Posterior cingulate gyrus (tissue), 11 donors: ENCODE measurements at places on chromosomes 5 and 9.

DNA sequence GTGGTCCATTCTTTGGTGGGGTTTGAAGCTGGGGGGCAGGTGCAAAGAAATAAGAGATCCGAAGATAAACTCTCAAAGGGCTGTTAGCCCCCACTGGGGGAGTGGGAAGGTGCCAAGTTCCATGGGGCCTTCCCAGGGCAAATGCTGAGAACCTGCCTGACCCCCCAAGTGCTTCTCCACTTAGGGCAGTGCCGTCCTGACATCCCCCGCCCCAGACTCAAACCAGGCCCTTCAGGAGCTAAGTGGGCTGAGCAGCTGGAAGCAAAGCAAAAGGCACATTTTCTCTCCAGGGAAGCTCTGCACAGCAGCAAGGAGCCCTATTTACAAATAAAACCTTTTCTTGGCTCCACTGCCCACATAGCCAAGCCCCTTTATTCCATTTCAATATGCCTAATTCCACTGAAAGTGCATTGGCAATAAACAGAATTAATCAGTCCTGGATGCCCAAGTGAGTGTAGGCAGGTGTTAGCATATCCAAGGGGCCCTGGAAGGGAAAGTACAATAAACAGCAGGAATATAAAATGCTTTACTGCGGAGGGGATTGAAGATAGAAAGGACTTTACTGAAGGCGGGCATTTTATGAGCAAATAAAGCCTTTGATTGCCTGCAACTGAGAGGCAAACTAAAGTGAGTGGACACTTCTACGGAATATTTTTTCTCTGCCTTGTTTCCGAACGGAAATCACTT is 44.6 kb downstream of the WHRN start:
- no peak for DNase-seq

- no peak for DNase-seq
Observed at GRCh38 chr9:94773655-94774054, 47.2 kb downstream of the AOPEP start.

GRCh38 chr9:133109931-133110650 is 10.9 kb downstream of the RALGDS start:
- peak; percentile 6 for DNase-seq

GRCh38 chr5:74334062-74334761 is 306.3 kb downstream of the ENC1 start:
- no peak for DNase-seq

DNA sequence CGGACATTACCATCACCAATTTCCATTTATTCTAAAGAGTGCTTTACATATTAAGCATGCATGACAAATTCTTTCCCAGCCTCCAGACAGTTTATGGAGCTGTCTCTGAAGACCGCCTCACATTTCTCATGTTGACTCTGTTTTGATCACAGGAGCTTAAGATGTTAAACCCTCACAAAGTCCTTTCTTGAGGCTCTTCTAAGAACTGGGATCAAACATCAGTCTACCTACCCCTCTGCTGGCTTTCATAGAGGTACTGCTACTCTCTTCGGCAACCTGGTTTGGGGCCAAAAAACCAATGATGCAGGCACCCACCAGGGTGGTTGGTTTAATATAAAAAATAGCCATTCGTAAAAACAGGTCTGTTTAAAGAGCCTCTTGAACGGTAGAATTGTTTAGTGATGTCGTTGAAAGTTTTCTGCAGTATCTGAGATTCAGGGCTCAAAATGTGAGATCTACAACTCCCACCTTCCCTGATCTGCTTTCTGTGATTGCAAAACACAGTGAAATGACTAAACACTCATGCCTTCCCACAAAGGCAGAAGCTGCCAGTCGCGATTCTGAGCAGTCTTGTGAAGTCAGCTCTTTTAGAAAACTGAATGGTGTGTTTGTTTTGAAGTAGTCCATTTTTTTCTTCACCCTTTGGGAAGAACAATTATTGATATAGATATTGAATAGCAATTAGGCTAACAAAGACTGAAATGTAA is 3.5 kb downstream of the RXFP3 start:
- DNase-seq: no peak

GRCh38 chr5:157860898-157861890 is 2.2 kb upstream of the CLINT1 start:
- no peak for DNase-seq

- peak; percentile 11 for DNase-seq
Observed at GRCh38 chr5:137498301-137498735, 808 bp downstream of the SPOCK1 start.

DNA sequence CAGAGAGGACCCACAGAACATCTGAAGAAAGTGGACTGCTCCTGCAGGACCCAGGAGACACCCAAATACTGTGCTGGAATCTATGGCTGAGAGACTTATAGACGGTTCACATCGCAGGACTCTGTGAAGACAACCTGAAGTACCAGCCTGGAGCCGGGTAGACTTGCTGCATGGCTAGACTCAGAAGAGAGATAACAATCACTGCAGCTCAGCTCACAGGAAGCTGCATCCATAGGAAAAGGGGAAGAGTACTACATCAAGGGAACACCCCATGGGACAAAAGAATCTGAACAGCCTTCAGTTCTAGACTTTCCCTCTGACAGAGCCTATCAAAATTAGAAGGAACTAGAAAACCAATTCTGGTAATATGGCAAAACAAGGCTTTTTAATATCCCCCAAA is 26.5 kb upstream of the TRIM36 start:
- DNase-seq: no peak

- no peak for DNase-seq
Observed at GRCh38 chr5:52757527-52757926, 30.2 kb upstream of the ITGA1 start.

DNA sequence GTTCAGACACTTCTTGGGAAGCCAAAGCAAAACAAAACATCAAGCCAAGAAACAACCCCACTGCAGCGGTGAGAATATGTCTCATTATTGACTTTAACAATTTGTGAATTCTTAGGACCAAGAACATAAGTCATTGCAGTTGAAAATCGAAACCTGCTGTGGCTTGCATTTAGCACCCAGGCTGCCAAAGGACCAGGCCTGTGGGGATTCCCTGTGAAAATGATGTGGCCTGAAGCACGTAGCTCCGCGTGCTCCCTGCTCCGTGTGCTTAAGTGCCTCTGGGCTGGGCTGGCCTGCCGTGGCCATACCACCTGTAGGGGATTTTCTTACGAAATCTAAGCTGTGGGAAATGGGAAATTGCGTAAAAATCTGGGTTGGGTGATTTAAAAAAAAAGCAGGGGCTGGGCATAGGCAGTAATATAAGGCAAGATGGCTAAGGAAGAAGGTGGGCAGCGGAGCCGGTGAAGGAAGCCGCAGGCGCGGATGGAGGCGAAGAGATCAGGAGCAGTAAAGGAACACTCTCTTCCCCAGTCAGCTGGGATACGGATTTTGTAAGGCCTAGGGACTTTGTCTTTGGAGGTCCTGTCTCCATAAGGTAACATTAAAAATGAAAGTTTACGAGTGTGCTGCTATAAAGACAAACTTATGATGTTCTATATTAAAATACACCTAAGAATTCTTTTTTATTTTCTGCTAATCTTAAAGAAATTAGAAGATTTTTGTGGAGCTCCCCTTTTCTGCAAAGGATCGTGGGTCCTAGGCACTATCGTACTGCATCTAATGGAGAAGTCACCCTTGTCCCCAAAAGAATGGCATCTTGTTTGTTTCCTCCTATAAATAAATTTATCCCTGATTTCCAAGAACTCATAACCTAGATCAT is 189.6 kb upstream of the SEMA6A start:
- no peak for DNase-seq

- no peak for DNase-seq
Observed at GRCh38 chr9:347667-348292, 133.1 kb downstream of the DOCK8 start.

DNA sequence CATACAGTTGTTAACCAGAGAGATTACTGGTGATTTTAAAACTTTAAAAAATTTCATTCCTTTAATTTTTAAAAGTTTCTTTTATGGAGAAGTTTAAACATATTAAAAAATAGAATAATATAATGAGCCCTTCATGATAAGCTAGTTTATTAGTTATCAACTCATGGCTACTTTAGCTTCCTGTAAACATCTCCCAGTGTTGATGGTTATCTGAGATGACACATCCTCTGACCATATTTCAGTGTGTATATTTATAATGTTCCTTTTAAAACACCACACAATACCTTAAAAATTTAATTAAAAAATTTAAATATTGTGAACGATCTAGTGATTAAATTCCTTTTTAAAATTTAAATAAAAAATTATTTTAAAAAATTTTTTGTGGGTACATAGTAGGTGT is 74.1 kb downstream of the IPO11 start:
- no peak for DNase-seq

DNA sequence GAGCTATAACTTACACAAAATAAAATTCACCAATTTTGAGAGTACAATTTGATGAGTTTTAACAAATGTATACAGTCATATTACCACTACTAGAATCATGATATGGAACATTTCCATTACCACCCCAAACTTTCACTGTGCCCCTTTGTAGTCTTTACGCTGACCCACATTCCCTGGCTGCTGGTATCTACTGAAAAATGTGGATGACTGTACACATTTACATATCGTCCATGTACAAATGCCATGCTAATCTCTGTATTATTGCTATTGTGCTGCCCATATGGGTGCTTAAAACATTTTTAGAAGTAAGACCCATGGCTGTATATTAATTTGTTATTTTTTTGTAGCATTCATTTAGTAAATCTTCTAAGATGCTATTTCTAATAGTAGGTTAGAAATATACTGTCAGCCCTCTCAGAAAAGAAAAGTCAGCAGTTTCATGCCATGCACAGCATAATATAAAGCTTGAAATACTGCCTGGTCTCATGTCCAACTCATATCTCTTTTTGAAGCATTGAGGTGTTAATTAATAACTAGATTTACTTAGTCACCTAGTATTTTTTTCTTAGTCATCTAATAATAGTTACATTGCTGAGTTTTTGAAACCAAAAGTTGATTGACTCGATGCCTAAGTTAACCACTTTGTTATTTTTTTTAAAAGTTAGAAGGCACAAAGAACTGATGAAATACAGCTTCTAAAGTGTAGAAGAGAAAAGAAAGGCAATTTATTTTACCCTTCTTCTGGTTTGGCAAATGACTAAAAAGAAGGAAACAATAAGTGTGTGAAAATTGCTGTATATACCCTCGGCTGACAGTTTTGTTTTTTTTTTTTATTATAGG is 188.3 kb upstream of the MEF2C start:
- DNase-seq: no peak

- DNase-seq: no peak
Observed at GRCh38 chr9:101840694-101841188, 102.3 kb upstream of the GRIN3A start.

DNA sequence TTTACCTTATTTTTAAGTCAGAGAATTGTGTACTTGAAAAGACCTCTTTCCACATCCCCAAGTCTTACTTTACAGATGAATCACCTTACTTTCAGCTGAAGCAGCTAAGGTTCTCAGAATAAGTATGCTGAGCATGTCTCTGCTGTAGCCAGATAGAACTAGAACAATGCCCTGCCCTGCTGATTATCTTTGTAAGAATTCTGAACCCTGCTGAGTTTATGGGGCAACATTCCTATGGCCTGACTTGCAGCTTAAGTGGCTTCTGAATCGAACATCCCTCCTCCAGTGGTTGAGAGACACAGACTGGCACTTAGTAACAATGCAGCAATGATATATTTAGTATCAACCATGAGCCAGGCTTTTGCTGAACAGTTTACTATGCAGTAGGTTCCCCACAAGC is 592.0 kb upstream of the WWC1 start:
- DNase-seq: no peak

DNA sequence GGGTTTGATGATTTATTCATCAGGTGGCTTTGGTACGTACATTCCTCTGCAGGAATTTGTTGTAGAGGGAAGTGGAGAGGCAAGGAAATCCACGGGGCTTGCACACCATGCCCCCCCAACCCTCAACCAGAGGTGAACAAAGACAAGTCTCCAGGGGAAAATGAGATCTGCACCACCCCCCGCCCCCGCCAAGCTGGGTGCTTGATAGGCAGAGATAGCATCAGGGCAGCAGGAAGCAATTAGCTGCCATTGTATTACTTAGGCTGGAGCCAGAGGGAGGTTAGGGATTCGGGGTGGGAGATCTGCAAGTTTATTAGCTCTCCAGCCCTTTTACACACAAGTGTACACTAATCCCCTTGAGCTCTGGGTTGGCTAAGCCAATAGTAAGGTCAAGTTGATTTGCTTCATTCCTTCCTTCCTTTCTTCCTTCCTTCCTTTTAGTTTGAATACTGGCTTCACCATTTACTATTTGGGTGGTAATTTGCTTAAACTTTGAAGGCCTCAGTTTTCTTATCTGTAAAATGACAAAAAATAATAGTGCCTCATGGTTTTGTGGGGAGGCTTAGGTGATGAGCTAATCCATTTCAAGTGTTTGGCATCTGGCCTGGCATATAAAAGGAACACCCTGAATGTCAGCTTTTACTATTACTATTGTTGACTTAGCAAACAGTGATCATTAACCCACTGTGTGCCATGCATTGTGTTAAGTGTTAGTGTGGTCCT is 34.1 kb downstream of the SPRY4 start:
- no peak for DNase-seq

DNA sequence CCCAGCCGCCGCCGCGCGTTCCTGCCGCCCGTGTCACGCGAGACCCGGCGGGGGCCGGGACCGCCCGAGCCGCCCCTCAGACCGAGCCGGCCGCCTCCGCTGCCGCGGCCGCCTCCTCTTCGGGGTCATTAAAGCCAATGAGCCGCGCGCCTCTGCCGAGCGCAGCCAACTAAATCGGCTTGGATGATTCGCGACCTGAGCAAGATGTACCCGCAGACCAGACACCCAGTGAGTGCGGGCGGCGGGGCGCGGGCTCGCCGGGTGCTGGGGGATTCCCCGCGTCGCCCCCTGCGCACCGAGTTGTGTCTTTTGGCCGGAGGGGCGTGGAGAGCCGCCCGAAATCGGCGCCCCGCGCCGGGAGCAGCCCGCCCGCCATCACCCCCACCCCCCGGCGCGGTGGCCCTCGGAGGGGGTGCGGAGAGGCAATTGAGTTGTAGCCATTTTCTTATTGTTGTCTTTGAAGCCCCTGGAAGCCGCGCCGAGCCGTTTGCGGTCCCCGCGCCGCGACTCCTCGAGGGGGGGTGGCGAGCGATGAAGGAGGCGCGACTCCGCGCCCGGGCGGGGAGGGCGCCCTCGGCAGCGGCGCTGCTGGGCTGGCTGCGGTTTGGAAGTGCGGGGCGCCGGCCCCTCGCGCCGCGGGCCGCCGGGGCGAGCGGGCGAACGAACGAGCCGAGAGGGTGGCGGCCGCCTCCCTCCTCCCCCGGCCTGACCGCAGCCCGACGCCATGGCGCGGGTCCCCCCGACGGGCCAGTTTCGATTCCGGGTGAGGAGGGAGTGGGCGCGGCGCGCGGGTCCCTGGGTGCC is 1.0 kb downstream of the TLE4 start:
- DNase-seq: peak; percentile 26

DNA sequence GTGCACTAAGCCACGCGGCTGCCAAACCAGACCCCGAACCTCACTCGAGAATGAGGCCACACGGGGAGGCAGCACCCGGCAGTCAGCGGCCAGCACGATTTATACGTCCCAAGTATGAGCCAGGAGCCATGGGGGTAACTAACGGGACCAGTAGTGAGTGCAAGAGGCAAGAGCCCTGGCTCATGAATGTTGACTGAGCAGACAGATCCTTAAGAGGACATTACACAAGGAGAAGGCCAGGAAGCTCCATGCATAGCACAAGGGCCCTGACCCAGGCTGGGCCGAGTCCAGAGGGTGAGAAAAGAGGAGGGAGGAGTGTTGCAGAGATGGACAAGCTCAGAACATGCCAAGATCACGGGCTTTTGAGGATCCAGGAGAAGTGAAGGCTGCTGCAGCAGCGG is 58.6 kb upstream of the PHYKPL start:
- DNase-seq: no peak

GRCh38 chr5:74641735-74642542 is 1.4 kb upstream of the ENC1 start:
- DNase-seq: peak; percentile 75
